ENCODE measurements at places on chromosomes 4 and X.
A peak's percentile ranks its signal among the peaks of the same experiment; 100 is the strongest.

DNA sequence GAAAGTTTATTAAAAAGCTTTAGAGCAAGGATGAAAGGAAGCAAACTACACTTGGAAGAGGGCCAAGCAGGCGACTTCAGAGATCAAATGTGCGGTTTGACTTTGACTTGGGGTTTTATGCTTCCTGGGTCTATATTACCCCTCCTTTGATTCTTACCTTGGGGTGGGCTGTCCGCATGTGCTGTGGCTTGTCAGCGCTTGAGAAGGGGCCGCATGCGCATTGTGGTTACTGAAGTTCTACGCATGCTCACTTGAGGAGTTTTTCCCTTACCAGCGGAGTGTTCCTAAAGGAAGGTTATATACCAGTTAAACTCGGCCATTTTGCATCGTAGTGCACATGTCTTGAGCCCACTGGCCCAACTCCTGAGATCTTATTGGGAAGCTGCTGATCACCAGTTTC is 9.9 kb downstream of the ZNF157 start:
- no peak for DNase-seq

DNA sequence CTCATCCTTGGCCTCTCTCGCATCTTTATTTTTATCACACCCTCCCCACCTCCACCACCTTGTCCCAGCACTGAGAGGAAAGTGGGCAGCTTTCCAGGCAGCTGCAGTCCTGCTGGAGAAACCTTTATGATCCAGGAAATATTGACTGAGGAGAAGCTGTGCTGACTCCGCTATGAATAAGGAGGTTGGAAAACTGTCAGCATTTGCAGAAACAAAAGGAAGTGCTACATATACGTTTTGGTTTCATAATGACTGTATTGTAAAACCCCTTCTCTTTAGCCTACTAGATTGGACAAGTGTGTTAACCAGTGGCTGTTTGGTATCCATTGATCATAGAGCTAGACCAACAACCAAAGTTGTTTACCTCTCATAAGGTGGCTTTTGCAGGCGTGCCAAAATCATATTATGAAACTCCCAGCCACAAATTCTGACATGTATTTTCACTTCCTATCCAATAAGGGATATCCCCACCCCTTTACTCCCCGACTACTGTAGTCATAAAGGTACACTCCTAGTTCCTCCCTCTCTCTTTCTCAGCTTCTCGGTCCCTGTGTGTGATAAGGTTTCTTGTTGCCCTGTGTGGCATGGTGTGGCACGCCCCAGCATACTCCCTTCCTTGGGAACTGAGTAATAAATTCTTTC is 88.4 kb downstream of the GPR143 start:
- no peak for DNase-seq

GRCh38 chrX:38626296-38626695 is 65.0 kb downstream of the TSPAN7 start:
- no peak for DNase-seq

GRCh38 chr4:185307136-185307950 is 88.4 kb downstream of the LRP2BP start:
- no peak for DNase-seq

GRCh38 chr4:31516520-31516919 is 796.4 kb downstream of the PCDH7 start:
- DNase-seq = no peak

GRCh38 chr4:89489338-89489771 is 181.8 kb upstream of the GPRIN3 start:
- DNase-seq = no peak

- no peak for DNase-seq
Observed at GRCh38 chrX:13377550-13377934, 57.7 kb upstream of the ATXN3L start.

DNA sequence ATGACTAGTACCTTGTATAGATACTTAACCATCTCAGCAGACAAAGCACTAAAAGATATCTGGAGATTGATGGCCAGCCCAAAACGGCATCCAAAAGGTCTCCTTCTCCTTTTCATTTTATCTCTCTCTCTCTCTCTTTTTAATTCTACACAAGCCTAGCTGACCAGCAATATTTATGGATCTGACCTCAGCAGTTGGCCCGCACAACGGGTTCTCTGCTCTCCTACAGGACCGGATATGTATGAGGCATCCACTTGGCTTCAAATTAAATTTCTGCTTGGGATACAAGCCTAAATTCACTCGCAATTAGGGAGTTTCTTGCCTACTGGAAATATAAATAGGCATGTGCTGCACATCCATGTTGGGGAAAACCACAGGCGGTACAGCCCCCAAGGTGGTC is 22.5 kb upstream of the CT55 start:
- no peak for DNase-seq

DNA sequence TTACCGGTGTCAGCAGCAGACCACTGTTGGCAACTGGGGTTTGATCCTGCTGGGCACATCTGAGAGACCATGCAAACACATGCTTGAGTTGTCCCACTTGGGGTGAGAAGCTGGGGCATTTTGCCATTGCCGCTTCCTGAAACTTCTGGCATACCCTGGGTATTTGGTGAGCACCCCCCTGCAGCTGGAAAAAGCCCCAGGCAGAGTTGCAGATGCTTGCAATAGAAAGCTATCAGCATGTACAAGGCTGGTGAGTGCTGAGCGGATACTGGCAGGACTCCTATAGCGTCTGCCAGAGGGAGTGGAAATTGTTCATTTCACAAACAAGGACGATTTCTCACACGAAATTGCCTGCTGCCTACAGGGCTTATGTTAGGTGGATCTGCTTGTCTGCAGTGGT is 32.3 kb downstream of the SUPT20HL1 start:
- DNase-seq = no peak

DNA sequence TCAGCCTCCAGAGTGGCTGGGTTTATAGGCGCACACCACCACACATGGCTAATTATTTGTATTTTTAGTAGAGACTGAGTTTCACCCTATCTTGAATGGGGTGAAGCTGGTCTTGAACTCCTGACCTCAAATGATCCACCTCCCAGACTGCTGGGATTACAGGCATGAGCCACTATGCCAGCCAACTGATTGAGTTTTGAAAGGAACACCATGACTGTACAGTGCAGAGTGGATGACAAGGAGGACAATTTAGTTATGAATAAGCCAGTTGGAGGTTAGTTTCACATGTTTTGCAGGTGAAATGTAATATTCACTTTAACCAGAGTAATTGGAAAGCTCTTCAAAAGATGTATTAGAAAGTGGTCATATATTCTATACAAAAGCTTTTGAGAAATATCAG is 60.8 kb downstream of the PCDH18 start:
- no peak for DNase-seq

DNA sequence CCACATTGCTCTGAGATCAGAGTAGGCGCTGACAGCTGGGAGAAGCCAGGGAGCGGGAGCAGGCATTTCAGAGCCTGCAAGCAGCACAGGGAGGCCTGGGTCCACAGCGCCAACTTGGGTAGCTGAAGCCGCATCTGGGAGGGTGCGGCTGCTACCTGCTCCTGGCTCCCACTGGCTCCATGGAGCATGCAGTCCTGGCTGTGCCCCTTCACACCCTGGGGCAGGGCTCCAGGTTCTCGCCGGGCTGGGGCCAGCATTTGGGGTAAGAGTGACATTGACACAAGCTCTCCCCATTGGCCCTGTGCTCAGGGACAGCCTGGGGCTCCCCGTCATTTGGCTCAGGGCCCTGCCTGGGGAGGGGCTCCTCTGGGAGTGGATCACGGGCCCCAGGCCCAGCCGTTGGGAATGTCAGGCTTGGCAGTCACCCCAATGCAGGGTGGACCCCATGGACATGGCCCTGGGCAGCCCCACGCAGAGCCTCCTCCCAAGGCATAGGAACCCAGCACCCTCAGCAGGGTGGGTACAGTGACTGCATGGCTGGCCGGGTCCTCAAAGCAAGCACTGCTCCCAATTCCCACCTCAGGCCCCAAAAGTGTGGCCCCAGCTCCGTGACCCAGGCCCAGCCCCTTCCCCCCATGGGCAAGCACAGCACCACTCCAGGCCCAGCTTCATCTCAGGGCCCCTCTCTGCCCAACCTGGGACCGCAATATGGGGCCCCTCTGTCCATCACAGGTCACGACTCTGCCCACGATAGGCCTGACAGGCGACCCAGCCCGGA is 82.4 kb downstream of the PRDM5 start:
- DNase-seq = no peak

- no peak for DNase-seq
Observed at GRCh38 chr4:146975527-146975926, 29.9 kb upstream of the TTC29 start.

GRCh38 chrX:8647176-8647575 is 84.8 kb downstream of the ANOS1 start:
- DNase-seq = no peak

DNA sequence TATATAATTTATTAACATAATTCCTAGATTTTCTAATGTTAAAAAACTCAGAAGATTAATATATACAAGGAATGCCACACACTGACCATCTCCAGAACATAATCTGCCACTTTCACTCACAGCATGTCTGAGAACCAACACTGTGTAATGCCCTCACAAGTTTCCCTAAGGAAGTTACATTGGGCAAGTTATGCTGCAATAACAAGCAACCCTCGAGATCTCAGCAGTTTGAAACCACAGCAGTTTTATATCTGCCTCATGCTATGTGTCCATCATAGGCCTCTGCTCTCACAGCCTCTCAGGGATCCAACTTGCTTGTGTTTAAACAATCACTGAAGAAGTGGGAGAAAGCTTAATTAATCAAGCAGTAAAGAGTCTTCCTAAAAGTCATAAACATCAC is 250.0 kb upstream of the SLC7A11 start:
- DNase-seq = no peak

GRCh38 chr4:156633847-156634246 is 337.8 kb downstream of the PDGFC start:
- no peak for DNase-seq

GRCh38 chr4:168882650-168883233 is 127.3 kb downstream of the CBR4 start:
- DNase-seq = no peak

GRCh38 chr4:67939195-67939594 is 24.1 kb downstream of the TMPRSS11A start:
- DNase-seq = no peak

DNA sequence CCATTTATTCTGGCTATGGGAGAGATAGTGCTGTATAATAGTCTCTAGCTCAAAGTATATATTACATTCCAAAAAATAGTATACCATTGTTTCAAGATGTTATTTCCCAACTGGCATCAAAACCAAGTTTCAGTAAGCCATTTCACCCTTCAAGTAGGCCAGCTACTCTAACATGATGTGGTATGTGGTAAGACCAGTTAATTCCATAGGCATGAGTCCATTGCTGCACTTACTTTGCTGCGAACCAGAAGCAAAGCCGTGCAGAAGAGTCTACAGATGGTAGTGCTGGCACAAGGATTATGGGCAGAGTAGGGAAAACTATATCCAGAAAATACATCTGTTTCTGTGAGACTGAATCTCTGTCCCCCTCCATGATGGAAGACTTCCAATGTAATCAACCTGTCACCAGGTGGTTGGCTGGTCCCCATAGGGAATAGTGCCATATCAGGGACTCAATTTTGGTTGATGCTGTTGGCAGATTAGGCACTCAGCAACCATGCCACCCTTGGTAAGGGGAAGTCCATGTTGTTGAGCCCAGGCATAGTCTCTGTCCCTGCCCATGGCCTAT is 49.8 kb upstream of the HSD17B10 start:
- DNase-seq = no peak

DNA sequence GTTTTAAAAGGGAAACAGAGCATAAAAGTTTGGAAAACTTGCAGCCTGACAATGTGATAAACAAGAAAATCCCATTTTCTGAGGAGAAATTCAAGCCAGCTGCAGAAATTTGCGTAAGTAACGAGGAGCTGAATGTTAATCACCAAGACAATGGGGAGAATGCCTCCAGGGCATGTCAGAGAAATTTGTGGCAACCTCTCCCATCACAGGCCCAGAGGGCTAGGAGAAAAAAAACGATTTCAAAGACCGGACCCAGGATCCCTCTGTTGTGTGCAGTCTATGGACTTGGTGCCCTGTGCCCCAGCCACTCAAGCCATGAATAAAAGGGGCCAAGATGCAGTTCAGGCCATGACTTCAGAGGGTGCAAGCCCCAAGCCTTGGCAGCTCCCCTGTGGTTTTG is 355.4 kb upstream of the NDST3 start:
- no peak for DNase-seq

DNA sequence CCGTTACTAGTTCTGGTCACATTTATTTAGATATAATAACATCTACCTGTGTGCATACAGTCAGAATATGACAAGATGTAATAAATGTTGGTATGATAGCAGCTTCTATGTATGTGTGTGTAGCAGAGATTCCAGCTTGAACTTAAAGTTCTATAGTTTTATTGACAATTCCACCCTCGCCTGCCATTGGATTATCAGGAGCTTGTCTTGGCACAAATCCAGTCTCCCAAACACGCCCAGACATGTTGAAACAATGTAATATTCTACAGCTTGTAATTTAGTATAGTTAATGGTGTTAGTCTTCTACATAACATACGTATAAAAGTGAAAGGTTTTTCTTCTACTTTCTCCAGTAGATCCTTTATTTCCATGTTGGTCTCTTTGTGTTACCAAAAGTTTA is 44.4 kb downstream of the BBS12 start:
- no peak for DNase-seq

GRCh38 chr4:159368320-159368719 is 265.4 kb downstream of the RAPGEF2 start:
- DNase-seq = no peak

DNA sequence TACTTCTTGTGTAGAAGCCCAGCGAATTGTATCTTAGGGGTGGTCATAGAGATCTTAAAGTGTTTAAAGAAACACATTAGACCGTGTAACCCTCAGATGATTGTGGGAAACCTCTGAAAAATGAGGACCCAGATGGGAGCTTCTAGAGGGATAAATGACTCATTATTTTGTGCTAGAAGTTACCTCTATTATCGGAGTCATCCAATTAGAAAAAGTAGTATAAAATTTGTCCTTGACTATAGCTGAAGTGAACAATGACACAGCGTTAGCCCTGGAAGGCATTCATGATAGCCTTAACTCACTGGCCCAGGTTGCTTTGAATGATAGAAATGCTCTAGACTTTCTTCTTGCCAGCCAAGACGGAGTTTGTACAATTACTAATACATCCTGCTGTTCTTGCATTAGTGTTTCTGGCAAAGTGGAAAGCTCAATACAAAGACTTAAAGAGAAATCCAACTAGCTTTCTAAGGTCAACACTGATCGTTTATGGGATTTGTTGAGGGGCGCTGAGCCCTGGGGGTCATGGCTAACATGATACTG is 178.9 kb upstream of the VEGFC start:
- DNase-seq = no peak

DNA sequence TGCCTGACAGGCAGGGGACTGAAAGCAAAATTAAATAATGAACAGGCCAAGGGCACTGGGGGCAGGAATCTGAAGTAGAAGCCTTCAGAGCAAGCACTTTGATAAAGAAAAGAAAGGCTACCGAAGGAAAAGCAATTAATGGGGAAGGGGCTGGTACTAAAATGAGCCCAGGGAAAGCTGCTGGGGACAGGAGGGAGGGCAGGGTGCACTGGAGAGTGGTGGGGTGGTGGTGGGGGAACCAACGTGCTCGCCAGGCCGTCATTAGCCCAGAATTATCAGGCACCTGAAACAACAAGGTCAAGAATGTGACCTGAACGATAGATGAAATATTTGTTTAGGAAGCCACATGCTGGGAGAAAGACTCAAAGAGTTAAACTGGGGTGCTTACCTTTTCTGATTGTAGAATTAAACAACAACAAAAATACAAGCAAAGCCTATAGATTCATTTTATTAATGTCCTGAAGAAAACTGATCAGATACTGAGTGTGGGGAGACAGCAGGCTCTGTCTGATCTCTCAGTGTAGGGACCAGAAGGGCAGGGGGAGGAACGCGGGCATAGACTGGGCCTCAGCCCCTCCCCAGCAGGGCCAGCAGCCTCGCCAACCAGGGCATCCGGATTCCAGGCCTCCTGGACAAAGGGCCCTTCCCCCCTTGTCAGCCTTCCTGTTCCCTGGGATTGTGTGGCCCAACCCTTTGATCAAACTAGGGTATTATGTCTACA is 239.7 kb upstream of the KLF3 start:
- DNase-seq = peak; percentile 35
